Astrocyte of the spinal cord (primary cell): ENCODE measurements at places on chromosomes 1 and 21.

GRCh38 chr21:30480145-30480544 lies at the start of gene KRTAP19-1:
Gene KRTAP19-1 (minus strand): TSS chr21:30480367. CDS start chr21:30480317, 50 bp downstream.
- no peak for DNase-seq

DNA sequence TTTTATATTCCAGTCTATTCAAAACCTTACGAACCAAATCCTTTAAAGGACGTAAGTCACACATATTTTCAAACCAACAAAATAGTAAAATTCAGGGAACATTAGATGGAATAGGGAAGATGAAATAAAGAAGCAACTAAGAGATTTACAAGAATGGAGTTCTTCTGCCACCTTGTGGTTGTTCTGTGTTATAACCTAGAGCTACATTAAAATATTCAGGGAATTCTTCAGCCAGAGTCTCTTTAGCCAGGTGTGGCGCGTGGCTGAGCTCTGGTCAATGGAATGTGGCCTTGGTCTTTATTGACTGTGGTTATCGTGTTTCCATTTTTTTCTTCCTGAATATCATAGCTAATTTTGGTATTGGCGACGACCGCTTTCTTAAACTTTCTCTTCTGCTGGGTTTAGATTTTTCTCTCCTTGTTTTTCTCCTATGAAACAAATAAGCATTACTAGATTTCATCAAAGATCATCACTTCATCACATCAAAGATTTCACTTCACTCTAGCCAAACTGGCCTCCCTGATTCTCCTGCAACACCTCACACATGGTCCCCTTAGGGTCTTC lies 221.3 kb downstream of the MRPL39 start:
- DNase-seq, result peak; percentile 64

GRCh38 chr1:210315529-210315928 lies 13.2 kb upstream of the HHAT start:
- DNase-seq, result no peak

- DNase-seq, result no peak
Observed at GRCh38 chr1:165408518-165408917, 36.4 kb downstream of the RXRG start.

DNA sequence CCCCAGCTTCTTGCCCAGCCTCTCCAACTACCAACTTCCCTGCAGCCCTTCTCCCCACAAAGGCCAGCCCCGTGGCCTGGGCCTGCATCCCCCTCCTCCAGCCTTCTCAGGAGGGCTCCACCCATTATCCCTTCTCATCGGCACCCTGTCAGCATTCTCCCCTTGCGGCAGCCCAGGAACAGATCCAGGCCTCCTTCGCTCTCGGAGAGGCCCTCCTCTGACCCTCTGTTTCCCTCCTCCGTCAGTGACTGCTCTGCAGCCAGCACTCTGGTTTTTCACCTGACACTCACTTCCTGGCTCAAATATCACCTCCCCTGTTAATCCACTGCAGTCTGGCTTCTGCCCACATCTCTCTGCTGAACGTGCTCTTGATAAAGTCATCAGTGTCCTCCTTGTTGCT lies 17.5 kb downstream of the ADGRB2 start:
- no peak for DNase-seq

- DNase-seq, result no peak
Observed at GRCh38 chr1:90936731-90937130, 85.1 kb downstream of the ZNF644 start.

- DNase-seq, result no peak
Observed at GRCh38 chr1:34721646-34722355, 33.0 kb upstream of the GJB5 start.

DNA sequence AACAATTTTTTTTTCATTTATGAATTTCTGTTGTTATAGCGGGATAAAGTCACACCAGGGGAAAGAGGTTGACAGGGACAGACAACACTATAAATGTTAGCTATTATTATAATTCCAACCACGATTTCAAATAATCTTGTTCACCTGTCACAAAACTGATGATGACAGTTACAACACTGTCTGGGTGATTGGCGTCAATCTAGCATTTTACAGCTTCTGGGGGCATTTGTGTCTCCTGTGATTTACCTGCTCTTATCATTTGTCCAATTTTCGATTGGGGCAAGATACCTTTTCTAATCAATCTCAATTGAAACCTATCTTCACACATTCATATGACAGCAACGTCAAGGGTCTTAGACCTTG lies 44.6 kb upstream of the LYST start:
- no peak for DNase-seq

GRCh38 chr1:100130552-100131077 lies 2.1 kb downstream of the SASS6 start:
- no peak for DNase-seq

DNA sequence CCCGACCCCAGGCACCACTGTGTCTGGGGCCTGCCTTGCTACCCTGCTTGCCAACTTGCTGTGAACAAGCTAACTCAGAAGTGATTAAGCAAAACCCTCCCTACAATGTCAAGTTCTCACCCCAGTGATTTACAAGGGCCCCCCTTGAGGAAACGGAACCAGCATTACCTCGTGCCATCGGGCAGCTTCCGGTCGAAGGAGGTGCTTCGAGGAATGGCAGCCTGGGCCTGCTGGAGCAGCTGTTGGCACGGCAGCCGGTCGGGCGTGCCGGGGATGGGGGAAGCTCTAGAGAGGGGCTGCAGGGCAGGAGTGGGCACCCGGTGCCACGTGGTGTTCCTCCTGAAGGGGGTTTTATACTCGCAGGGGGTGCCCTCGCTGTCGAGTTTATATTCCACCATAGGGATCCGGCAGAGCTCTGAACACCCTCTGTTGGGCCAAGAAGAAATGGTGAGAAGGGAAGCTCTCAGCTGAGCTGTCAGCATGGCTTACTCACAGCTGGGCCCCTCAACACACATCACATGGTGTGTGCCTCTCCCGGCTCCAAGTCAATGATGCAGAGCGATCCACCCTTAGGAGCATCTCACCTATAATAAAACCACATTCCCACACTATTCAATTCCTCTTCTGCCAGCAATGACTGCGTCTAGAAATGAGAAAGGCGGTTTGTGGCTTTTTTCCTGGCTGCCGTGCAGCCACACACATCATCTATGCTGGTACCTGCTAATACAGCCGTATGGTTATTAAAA lies 184.4 kb downstream of the SIPA1L2 start:
- peak; percentile 20 for DNase-seq

DNA sequence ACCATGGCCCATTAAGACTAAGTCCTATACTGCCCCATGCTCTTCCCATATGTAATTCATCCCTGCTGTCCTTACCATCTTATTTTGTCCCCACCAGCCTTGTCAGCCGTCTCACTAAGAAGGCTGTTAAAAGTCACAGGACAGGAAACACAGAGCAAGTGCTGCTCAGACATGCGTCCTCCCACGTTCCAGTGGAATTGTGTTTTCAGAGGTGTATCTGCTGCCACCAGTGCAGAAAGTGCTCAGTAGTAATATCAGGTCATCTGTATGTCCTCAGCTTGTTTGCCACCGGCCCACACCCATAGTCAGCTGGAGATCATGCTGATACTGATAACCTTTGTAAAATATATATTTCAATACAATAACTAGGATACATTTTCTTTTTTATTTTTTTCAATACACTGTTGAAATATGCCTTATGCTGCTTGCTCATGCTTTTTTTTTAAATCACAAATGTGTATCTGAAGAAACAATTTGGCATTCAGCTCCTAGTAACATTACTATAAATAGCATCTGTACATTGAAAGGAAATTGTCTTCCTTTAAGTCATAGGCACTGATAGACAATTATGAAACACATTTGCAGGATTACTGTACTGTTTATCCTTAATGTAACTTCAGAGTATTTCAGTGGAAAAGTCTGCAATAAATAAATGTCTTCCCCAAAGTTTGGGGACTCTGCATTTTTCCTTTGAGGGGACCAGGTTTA lies 156.9 kb downstream of the EDEM3 start:
- no peak for DNase-seq

DNA sequence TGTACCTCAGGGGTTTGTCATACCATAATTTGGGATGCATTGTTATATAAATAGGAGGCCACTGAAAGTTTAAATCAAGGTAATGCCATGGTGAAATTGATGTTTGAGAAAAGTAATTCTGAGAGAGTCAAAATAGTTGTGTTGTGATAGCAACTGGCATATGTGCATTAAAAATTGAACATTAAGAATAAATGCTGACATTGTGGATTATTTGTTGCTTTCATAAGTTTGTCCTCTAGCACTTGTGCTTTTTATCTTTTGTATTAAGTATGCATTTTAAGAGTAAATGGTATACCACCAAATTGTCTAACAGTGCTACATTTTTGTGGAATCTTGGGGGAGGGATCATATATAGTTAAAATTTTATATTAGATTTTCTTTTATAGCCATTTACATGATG lies 275.9 kb upstream of the CACYBP start:
- no peak for DNase-seq

DNA sequence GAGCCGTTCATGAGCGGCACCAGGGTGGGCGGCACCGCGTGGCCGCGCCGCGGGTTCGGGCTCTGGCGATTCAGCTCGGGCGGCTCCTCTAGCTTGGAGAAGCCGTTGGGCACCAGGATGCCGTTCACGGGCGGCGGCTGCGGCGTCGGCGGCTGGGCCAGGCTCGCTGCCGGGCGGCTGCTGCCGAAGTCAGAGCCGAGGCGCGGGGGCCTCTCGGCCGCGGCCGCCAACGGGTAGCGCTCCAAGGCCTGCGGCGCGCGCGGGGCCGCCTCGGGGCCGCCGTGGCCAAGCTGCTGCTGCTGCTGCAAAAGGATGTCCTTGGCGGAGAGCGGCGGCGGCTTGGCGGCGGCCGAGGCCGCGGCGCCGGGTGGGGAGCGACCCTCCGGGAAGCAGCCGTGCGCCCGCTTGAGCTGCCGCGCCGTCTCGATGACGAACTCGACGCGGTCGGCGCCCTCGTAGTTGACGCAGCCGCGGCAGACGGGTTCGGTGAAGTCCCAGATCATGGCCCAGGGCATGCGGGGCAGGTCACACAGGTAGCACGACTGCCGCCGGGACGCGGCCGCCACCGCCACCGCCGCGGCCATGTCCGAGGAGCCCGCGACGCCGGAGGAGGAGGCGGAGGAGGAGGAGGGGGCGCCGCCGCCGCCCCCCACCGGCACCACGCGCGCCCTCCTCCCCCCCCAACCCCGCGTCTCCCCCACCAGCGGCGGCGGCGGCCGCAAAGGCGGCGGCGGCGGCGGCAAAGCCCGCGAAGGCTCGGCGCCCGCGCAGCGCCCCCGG lies 877 bp downstream of the IRF2BP2 start:
- peak; percentile 65 for DNase-seq

DNA sequence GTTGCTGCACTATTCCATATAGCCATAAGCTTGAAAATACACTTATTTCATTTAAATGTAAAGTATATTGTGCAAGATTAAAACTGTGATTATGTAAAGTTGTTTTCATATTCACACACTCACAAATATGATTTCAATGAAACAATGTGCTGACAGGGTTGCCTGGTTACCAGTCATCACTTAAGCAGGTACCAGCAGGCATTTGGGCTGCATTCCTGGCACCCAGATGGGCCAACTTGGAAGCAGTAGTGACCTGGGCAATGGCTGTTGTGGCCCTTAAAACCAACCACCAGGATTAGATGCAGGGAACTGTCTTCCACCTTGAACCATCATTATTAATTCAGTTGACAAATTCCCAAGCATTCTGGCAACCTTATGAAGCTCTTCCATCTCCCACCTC lies 45.0 kb upstream of the RASAL2 start:
- DNase-seq, result no peak

GRCh38 chr1:161082996-161083747 lies 6.2 kb downstream of the NECTIN4 start:
- DNase-seq, result peak; percentile 93

GRCh38 chr1:109290998-109291397 lies 8.1 kb upstream of the PSRC1 start:
- DNase-seq, result no peak

DNA sequence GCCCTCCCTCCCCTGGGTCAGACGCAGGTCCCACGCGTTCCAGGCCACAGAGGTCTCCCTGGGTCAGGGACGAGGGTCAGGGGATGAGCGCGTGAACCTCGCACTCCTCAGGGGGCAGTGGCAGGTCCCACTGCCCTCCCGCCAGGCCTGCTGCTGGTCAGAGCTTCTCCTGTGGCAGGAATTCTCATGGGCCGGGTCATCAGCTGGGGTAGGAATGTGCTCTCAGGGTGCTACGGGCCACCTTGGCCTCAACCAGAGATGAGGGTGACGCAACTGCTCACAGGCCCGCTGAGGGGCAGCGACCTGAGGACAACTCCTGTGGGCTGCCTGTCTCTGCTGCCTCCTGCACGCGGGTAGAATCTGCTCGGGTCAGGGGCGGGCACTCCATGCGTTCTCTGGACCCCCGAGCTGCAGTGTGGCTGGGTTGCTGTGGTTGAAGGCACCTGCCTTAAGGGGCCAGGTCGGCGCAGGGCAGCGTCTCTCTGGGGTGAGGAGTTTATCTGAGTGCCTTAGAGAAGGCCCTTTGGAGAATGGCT lies 128.8 kb downstream of the PRDM16 start:
- DNase-seq, result no peak

GRCh38 chr1:108051631-108052377 lies 86.8 kb upstream of the VAV3 start:
- no peak for DNase-seq

GRCh38 chr21:36202726-36203602 lies 46.3 kb downstream of the DOP1B start:
- DNase-seq, result no peak

DNA sequence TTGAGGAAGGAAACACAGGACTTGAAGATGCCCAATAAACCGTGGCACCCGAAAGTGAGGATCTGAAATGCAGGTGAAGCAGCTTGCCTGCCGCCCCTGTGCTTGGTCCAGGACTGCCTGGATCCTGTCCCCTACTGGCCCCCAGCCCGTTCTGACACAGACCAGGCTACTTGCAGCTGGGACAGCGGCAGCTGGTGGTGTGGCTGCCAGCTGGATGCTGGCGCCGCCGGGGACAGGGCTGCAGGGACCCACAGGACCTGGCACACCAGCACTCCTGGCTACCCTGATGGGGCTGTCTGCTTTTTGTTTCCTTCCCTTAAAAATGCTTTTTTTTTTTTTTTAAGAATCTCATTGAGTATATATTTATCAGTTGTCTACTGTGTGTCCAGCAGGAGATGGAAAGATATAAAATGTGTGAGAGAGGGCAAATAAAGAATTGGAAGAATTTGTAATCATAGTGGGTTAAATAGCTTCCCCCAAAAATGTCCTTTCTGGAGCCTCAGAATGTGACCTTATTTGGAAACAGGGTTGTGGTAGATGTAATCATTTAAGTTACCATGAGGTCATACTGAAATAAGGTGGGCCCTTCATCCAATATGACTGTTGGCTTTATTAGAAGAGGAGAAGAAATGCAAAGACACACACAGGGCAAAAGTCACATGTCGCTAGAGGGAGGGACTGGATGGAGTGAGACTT lies 165.6 kb downstream of the DSCAM start:
- DNase-seq, result no peak

GRCh38 chr1:238196516-238196915 lies 305.8 kb upstream of the ZP4 start:
- no peak for DNase-seq

GRCh38 chr1:51997974-51998382 lies 7.5 kb upstream of the RAB3B start:
- no peak for DNase-seq

DNA sequence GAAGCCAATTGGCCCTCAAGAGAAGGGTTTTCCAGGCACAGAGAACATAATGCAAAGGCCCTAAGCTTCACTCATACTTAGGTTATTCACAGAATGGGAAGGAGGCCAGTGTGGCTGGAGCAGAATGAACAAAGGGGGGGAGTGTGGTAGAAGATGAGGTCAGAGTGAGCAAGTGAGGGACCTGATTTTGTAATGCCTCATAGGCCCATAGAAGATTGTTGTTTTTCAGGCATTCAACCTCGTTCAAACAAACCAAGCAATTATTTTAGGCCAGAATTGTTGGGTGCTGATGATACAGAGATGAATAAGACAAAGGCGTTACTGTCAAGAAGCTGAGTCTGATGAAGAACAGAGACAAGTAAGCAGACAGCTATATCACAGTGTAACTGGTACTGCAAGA lies 54.5 kb upstream of the RAP1A start:
- peak; percentile 92 for DNase-seq
